NCI-H2107 (cell line): ENCODE measurements at places on chromosomes 3 and 15.

DNA sequence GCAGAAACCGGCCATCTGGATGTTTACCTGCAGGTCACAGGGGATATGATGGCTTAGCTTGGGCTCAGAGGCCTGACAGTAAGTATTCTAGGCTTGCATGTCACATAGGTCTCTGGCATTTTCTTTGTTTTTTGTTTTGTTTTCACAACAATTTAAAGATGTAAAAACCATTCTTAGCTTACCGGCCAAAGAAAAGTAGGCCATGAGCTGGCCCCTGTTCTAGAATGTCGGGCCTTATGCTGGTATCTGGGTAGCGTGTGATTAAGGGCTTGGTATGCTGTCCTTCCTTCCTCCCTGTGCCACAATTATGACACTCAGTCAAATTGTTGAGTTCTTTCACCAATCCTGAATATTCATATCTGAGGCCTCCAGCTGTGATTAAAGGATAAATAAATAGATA is 40.2 kb downstream of the C3orf85 start:
- no peak for DNase-seq

DNA sequence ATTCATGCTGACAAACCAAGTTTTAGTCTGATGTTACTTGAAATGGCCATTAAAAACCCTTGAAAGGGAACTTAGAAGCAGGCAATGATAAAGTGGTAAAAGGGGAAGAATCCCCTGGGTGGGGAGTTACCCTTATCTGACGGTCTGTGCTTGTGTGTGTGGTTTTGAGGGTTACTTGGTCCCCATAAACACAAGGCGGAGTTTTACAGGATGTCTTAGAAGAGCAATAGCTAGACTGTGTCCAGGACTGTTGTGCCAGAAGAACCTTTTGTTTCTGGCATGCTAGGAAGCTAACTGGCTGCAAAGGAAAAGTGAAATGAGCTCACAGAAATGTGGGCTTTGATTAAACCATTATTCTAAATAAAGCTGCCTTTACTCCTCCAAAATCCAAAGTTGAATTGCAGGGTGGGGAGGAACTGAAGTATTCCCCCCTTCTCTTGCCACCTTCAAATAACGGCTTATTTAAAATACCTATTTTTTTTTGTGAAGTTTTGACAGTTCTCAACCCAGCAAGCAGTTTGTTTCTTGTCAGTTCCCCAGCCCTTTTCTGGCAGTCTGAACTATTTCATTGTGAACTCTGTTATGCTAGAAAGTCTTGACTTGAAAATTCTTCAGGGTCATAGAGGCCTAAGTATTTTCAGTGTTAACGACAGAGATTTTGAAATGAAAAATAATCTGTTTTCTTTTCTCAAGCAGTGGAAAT is 443.5 kb downstream of the OTOL1 start:
- DNase-seq, result no peak

GRCh38 chr3:11199902-11200845 is 45.9 kb downstream of the HRH1 start:
- DNase-seq, result no peak

GRCh38 chr3:11591391-11592282 is 52.1 kb downstream of the VGLL4 start:
- no peak for DNase-seq

- DNase-seq, result no peak
These were observed 212.8 kb downstream of the ADAMTSL3 start for GRCh38 chr15:83866692-83867091.

DNA sequence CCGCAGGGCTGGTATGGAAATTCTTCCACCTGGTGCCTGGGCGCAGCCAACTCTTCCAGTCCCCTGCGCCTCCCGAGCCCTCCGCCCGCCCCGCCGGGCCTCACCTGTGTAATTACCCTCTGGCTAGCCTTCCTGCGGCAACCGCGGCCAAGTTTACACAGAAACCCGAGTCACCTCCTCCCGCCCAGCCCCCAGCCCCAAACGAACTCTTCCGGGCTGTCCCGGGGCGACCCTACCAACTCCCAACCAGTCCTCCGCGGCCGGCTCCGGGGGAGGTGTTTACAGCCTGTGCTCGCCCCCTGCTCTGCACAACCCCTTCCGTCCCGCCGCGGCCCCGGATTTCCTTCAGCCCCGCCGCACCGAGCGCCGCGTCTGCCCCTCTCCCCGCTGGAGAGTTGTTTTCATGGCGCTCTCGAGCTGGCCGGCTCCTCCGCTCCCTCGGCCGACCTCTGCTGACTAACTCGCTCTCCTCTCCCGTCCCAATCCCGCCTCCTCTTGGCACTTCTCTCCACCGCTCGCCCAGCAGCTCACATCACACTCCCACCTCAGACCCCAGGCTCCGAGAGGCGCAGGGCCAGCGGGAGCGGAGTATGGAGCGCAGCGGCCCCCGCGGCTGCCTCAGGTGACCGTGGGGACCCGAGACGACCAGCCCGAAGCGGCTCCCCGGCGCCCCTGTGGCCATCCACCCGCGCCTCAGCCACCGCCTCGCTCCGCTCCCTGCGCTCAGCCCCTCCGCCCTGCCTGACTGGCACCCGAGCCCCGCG is 538 bp downstream of the ATOSA start:
- no peak for DNase-seq

DNA sequence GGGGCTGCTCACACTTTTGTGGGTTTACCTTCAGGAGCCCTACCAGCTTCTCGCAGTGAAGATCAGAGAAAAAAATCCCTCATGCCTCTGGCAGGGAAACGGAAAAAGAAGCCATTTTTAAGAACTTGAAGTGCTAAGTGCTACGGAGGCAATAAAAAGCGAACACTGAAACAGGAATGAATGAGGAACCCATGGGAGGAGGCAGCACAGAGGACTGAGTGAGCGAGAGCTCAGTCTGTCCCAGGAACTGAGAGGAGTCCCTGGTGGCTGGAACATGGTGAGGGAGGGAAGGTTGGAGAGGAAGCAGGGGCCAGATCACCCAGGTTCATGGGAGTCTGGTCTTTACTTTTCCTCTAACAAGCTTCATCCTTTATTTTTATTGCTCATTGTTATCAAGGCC is 228.1 kb upstream of the PROK2 start:
- no peak for DNase-seq

- no peak for DNase-seq
These were observed 159.4 kb upstream of the SNTN start for GRCh38 chr3:63493101-63493500.

DNA sequence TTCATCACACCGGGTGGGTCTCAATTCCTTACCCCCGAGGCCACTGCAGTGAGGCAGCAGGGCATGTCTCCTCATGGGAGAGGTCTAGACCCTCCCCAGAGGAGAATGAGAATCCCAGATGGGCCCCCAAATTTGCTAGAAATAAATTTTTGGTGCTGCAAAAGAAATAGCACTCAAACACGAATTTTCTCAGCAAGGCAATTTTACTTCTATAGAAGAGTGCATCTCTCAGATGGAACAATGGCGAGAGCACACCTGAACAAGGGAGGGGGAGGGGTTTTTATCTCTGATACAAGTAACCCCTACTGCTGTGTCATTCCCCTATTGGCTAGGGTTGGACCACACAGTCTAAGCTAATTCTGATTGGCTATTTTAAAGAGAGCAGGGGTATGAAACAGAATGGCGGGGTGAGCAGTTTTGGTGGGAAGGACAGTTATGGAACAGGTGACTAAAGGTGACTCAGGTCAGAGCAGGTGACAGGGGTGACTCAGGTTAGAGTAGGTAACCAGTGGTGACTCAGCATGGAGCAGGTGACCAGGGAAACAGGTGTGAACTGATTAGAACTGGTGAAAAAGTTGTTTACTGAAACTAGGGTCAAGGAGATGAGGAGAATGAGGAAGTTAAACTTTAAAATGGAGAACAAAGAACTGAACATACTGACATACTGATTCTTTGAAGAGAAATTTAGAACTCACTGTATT is 93.0 kb upstream of the WNT7A start:
- no peak for DNase-seq

GRCh38 chr3:187264021-187264420 is 27.5 kb downstream of the MASP1 start:
- DNase-seq, result no peak

GRCh38 chr3:126753191-126754160 is 49.4 kb downstream of the CHCHD6 start:
- DNase-seq, result no peak
